ENCODE measurements at places on chromosomes 6 and 20. TPM values are rescaled to one million over a fixed set of nuclear protein-coding genes. Genes with fewer than 3 reads are reported as not detected.
A peak's percentile ranks its signal among the peaks of the same experiment; 100 is the strongest.

Gene MEP1A
- total RNA-seq = 9.8 TPM

DNA sequence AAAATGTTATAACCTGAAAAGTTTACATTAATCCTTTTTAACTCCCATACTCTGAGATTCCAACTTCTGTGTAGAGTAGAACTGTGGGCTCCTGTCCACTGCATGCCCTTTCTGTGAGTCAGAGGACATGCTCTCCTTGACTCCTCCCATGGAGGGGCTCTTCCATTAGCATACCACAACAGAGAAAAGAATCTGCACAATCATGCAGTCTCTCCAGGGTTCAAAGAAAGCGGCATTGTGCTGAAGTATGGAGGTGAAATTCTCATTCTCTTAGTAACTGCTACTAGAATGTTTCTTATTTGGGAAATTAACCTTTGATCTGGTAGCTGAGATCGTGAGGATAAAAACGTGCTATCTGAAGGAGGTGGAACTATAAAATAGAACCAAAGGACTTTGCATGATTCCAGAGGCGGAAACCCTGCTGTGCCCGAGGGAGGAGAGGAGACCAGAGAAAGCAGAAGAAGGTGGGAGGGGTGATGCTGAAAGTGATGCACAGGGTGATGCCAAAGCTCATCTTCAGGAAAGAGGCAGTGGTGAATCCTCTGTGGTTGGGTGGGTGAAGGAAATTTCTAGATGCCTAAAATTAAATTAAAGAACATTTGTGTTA, 202.2 kb upstream of the PCSK2 start:
- no peaks in the 10 kb centered on the region for H3K4me1 ChIP-seq
- DNase-seq = no peak
- no peak overlapping the region for H3K4me3 ChIP-seq
- H3K36me3 ChIP-seq = no peaks in the 10 kb centered on the region
- no peaks in the 10 kb centered on the region for H3K27me3 ChIP-seq
- no peak overlapping the region for H3K27ac ChIP-seq

DNA sequence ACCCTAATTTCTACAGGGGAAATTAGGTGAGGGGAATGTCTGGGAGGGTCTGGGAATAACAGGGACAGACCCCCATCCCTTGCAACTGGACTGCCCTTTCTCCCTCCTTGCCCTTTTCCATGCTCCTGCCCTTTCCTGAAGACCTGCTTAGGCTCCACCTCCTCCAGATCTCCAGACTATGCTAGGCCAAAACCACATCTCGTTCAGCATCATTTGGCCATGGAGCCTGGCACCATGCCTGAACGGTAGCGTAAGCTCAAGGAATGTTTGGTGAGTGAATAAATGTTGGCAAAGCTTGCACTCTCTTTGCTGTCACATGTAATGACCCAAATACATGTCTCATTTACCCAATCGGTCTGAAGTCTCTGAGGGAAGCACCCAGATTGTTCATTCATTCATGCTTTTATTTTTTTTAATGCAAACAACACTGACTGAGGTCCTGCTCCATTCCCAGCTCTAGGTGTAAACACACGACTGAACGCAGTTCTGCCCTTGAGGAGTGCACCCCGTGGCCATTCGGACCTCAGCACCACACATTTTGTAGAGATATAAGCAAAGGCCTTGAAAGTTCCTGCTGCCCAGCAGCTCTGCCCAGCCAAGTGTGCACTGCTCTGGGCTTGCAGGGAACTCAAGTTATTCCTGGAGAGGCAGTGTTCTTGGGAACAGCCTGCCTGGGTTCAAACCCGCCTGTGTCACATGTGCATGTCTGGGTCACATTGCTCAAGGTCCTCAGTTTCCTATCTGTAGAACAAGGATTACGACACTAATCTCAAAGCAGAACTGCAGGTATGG, 1.1 kb upstream of the GRM4 start:
- DNase-seq = no peak
- no peaks in the 10 kb centered on the region for H3K36me3 ChIP-seq
- H3K27ac ChIP-seq = no peak overlapping the region
- H3K4me3 ChIP-seq = no peak overlapping the region
- peaks cover 6% of the 10 kb centered on the region for H3K27me3 ChIP-seq

GRCh38 chr20:62811720-62812119, 5.1 kb upstream of the COL9A3 start:
- H3K4me3 ChIP-seq = no peak overlapping the region
- H3K4me1 ChIP-seq = peaks cover 19% of the 10 kb centered on the region
- DNase-seq = no peak

- H3K27me3 ChIP-seq = no peaks in the 10 kb centered on the region
- H3K27ac ChIP-seq = peak overlapping the region; percentile 28
- DNase-seq = no peak
- H3K4me3 ChIP-seq = peak overlapping the region; percentile 29
- peaks cover 65% of the 10 kb centered on the region for H3K4me1 ChIP-seq
- no peaks in the 10 kb centered on the region for H3K36me3 ChIP-seq
Measured at GRCh38 chr6:163460307-163460782, 45.8 kb downstream of the QKI start.

Gene GSTA5
- not detected for total RNA-seq

GRCh38 chr6:108321253-108321747, 26.4 kb downstream of the AFG1L start:
- H3K27ac ChIP-seq = no peak overlapping the region
- no peak overlapping the region for H3K4me3 ChIP-seq
- H3K4me1 ChIP-seq = no peaks in the 10 kb centered on the region
- no peak for DNase-seq

DNA sequence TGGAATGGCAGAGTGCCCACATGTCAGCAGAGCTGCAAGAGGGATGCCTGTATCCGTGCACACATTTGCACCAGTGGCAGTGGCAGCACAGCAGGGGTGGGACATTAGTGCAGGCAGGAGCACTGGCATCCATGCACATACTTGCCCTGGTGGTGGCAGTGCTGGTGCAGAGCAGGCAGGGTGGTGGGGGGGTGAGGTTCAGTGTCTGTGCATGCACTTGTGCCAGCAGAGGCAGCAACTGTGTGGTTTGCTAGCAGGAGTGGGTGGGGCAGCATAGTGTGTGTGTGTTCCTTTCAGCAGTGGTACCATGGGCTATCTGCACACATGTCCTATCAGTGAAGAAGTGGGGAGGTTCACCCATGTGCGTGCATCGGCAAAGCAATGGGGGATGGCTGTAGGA, 151.6 kb downstream of the EPM2A start:
- H3K4me3 ChIP-seq = no peak overlapping the region
- H3K36me3 ChIP-seq = no peaks in the 10 kb centered on the region
- H3K27ac ChIP-seq = no peak overlapping the region
- DNase-seq = no peak
- no peaks in the 10 kb centered on the region for H3K4me1 ChIP-seq
- H3K27me3 ChIP-seq = no peaks in the 10 kb centered on the region

GRCh38 chr6:49541210-49541724, 9.2 kb upstream of the C6orf141 start:
- no peaks in the 10 kb centered on the region for H3K27me3 ChIP-seq
- H3K4me3 ChIP-seq = no peak overlapping the region
- H3K4me1 ChIP-seq = no peaks in the 10 kb centered on the region
- peak; percentile 23 for DNase-seq

Gene TAAR2
- total RNA-seq = not detected

GRCh38 chr6:106103728-106104109, 17.6 kb downstream of the PRDM1 start:
- DNase-seq = peak; percentile 28
- H3K4me1 ChIP-seq = peaks cover 20% of the 10 kb centered on the region
- H3K36me3 ChIP-seq = peaks cover 35% of the 10 kb centered on the region
- peaks cover 24% of the 10 kb centered on the region for H3K27me3 ChIP-seq
- peak overlapping the region; percentile 34 for H3K4me3 ChIP-seq

Gene AP5S1
- 4.2 TPM for total RNA-seq

DNA sequence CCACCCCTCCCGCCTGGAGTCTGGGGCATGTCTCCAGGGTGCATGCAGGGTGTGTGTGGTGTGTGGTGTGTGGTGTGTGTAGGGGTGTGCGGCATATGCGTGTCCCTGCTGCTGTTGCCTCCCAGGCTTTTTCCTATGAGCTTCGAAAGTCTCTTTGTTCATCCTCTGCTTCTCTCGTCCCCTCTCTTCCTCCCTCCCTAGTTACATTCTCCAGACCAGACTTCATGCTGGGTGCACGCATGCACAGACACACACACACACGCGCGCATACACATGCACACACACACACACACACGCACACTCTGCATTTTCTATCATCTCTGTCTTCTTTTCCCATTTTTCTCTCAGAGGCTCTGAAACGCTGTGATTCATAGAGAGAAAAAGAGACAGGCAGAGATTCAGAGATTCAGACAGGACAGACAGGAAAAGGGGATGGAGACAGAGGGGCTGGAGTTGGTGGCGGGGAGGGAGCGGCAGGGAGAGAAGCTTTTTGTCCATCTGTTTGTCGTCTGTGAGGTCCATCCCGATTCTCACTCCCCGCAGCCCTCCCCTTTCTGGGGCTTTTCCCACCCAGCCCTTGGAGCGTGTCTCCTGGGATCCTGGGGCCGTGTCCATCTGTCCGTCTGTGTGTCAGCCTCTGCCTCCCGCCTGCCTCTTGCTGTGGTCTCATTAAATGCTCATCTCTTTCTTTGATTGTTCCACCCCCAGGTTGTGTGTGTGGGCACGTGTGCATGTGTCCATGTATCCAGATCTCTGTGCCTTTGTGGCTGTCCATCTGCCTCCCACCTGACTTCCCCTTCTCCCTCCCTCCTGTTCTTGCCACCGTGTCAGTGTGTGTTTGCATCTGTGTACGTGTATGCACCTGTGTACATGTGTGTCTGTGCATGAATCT, 62.6 kb downstream of the SRC start:
- no peak overlapping the region for H3K4me3 ChIP-seq
- H3K4me1 ChIP-seq = peaks cover 51% of the 10 kb centered on the region
- peak; percentile 65 for DNase-seq
- no peak overlapping the region for H3K27ac ChIP-seq

Gene CYP39A1
- total RNA-seq = 7.9 TPM

DNA sequence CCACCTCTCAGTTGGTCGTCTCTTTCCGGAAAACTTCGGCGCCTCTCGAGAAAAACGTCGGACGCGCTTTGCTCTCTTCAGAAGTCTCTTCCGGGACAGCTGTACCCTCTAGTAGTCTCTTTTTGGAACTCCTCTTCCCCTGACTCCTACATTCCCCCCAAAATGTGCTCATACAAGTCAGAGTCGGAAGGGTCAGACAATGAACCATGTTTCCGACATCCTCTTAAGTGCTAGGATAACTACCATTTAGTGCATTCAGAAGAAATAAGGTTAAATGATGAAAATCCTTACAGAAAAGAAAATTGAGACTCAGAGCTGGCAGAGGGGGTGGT, 476 bp upstream of the TP53RK start:
- no peaks in the 10 kb centered on the region for H3K36me3 ChIP-seq
- H3K4me1 ChIP-seq = peaks cover 39% of the 10 kb centered on the region
- peak overlapping the region; percentile 97 for H3K27ac ChIP-seq
- no peaks in the 10 kb centered on the region for H3K27me3 ChIP-seq
- no peak for DNase-seq
- H3K4me3 ChIP-seq = peak overlapping the region; percentile 70

Gene LINC00237
- not detected for total RNA-seq

Gene EYA2
- 86.2 TPM for total RNA-seq

GRCh38 chr6:148351309-148351708, 8.7 kb downstream of the SASH1 start:
- H3K4me1 ChIP-seq = no peaks in the 10 kb centered on the region
- H3K36me3 ChIP-seq = no peaks in the 10 kb centered on the region
- H3K27ac ChIP-seq = peak overlapping the region; percentile 4

- no peak for DNase-seq
- H3K27ac ChIP-seq = no peak overlapping the region
- no peaks in the 10 kb centered on the region for H3K4me1 ChIP-seq
Measured at GRCh38 chr20:7571521-7572055, 368.7 kb downstream of the HAO1 start.

DNA sequence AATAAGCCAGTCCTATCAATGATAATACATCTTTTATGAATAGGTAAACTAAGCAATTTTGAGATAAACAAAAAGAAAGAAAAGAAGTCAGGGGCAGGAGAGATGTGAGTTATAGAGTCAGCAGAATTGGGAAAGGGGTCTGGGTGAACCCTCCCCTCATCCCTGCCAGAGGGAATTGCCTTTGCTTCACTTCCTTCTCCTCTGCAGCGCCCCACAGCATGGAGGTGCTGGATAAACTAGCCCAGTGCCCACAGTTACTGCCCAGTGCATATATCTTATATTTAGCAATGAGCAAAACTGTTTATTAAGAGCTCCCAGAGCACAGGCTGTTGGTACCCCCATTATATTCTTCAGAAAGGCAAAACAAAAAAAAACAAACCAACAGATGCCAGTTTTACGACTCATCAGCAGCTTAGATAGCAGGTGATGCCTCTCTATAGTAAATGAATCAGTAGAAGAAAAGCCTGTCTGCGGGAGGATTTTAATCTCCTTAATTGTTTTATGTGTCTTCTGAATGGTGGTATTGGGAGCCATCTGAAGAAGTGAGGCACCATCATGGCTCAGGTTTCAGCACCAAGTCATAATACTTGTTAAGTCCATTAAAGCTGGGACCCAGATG, 419.2 kb downstream of the EPM2A start:
- no peaks in the 10 kb centered on the region for H3K36me3 ChIP-seq
- DNase-seq = no peak
- H3K27me3 ChIP-seq = no peaks in the 10 kb centered on the region
- H3K4me1 ChIP-seq = no peaks in the 10 kb centered on the region
- no peak overlapping the region for H3K4me3 ChIP-seq

Gene RBPJL
- total RNA-seq = not detected

- peaks cover 83% of the 10 kb centered on the region for H3K27me3 ChIP-seq
- no peaks in the 10 kb centered on the region for H3K4me1 ChIP-seq
- H3K27ac ChIP-seq = no peak overlapping the region
- no peak overlapping the region for H3K4me3 ChIP-seq
- DNase-seq = no peak
Measured at GRCh38 chr20:37567671-37568588, 40.3 kb upstream of the BLCAP start.

Gene RPRD1B
- total RNA-seq = 8.1 TPM

Gene TRIM15
- total RNA-seq = not detected

DNA sequence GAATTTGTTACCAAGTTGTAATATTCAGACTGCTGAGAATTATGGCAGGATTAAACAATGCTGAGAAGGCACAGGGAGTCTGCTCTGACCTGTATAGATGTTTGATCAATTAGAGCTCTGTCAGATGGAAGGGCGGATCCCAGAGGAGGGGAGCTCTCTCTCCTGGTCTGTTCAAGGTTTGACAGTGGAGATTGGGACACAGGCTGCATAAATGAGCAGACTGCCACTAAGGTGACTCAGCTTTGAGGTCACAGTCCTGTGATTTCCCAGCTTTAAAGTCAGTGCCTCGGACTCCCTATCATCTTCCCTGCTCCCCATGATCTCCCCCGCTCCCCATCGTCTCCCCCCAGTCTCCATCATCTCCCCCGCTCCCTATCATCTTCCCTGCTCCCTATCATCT, 59.2 kb upstream of the SLC22A23 start:
- DNase-seq = no peak
- no peak overlapping the region for H3K4me3 ChIP-seq
- H3K27ac ChIP-seq = no peak overlapping the region

Gene SOBP
- total RNA-seq = 16.9 TPM

DNA sequence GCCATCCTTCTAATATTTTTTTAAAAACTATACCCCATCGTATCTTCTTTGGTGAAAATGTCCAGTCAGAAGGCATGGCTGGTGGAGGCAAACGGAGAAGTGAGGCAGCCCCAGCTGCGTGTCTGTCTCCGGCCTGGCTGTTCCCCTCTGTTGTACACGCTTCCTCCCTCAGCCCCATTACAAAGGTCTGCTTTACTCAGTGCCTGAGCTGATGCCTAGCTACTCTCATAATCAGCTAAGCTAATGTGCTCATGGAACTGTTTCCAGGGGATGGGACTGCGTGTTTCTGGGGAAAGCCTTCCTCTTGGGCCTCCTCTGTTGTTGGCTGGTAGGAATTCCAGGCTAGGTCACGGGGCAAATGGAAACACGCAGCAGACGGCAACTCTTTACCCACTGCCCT, 67.3 kb downstream of the PPP1R3G start:
- H3K27ac ChIP-seq = no peak overlapping the region
- H3K4me1 ChIP-seq = peaks cover 12% of the 10 kb centered on the region
- H3K4me3 ChIP-seq = no peak overlapping the region
- DNase-seq = no peak
- H3K27me3 ChIP-seq = no peaks in the 10 kb centered on the region
- no peaks in the 10 kb centered on the region for H3K36me3 ChIP-seq
